ENCODE measurements at places on chromosomes 7 and 10.

- no peak for DNase-seq
Observed at GRCh38 chr10:130335336-130335735, 199.1 kb downstream of the GLRX3 start.

DNA sequence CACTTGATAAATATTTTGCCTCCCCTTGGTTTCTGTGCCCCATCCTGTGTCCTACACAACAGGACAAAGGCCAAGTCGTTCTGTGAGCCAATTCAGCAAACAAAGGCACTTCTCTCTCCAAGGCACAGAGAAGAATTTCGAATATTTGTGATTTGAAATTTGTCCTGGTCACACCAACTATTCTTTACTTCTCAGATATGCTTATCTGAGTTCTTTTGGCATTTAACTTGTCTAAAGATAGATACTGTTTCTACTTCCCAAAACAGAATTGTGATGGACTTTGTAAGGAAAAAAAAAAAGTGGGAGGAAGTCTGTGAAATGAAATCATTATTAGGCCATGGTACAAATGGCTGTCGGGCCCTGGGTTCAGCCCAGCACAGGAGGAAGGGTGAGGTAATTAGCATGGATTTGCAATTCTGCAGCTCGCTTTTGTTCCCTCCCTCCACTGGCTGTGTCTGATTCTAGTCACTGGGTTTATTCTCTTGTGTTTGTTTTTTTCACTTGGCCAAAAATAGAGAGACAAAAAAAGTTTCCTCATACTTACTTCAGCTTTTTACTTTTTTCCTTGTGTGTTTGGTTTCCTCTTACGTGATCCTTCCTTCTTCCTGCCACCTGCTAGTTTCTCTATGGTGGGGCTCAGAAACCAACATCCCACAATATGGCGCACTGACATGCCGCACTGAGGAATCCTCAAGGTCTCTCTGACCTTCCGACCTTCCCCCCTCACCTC, 108.2 kb upstream of the MKLN1 start:
- DNase-seq = peak; percentile 21

GRCh38 chr10:110534571-110534970, 32.9 kb upstream of the SMC3 start:
- no peak for DNase-seq

DNA sequence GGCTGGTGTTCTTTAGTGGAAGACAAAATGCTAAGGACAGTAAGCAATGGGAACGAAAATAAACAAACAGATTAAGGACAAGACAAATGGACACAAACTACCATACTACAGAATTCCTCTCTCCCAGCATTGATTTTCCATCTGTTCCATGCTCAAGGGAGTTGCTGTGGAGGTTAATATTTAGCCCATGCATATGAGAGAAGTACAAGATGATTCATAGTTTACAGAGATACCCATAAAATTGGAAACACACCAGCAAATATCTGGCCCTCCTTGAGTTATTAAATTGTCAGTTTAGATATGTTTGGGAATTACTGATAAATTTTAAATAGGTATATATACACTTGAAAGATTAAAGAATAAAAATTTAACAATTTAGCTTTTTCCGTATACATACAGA, 69.8 kb downstream of the GLI3 start:
- no peak for DNase-seq

GRCh38 chr7:116984917-116985316, 31.6 kb downstream of the ST7 start:
- peak; percentile 67 for DNase-seq

GRCh38 chr7:158087196-158087595, 500.4 kb downstream of the PTPRN2 start:
- DNase-seq = no peak

DNA sequence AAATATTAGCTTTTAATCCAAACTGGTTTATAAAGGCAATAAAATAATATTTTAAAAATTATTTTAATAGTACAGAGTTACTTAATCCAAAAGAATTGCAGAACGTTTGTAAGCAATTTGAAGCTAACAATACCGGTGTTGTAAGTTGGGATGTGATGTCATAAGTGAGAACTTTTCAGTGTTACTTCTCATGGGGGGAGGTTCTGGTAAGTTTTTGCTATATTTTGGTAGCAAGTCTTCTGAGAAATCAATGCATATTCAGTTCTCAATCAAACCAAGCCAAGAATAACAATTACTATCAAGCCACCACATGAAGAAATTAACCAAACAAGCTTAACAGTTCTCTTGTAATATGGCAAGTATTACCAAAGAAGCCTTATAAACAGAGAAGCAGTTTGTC, 147.1 kb upstream of the ASAH2 start:
- DNase-seq = no peak

DNA sequence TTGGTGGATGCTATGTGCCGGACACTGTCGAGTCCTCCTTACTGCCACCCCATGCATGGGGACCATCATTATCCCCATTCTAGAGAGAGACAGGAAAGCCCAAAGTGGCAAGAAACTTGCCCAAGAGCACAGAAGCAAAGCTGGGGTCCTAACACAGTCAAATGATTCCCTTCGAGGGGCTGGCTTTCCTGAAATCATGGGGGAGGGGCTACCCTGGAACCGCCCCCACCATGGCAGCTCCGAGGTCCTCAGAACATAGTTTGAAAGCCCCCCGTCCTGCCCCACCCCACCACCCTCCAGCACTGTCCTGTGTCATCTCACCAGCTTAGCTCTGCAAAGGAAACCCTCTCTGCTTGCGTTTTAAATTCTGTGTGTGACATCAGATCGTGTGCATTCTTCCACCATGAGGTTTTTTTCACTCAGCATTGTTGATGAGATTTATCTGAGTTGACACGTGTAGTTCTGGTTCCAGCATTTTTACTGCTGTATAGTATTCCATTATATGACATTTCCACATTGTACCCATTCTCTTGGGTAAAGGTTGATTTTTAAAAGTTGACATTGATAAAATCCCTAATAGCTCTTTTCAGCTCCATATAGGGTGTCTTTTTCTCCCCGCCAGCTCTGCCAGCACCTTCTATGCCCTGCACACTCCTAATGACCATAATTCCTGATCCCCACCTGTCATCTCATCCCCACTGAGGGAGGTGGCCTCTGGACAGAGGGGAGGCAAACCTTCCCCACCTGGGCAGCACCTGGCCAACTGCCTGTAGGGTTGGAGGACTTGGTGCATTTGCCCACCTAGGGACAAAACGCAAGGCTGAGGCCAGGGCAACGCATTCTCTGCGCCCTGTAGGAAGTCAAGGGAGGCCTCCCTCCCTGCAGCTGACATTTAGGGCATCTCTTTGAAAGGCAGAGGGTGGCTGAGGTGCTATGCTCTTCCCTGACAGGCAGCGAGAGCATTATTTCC, 100.2 kb upstream of the GPR26 start:
- DNase-seq = no peak

GRCh38 chr10:72697716-72698115, 5.8 kb downstream of the MCU start:
- DNase-seq = no peak

- DNase-seq = no peak
Observed at GRCh38 chr10:15796098-15796759, 64.1 kb downstream of the MINDY3 start.

DNA sequence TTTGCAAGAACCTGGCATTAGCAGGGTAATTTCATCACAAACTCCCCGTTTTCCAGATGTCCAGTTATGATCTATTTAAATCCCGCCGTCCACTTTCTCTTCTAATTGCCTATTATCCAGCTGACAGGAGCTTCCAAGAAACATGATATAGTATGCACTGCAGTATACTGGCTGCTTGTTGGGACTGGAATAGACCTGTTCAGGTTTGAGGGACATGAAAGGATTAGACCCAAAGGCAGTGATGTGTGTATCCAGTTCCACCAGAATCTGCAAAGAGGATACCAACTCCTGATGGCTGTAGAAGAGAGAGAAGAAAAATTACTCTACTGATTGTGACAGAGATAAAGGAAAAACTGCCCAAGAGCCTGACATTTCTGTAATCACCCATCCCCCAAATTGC, 8.9 kb downstream of the MSS51 start:
- DNase-seq = no peak

GRCh38 chr7:4645246-4645645, 36.8 kb upstream of the FOXK1 start:
- no peak for DNase-seq

DNA sequence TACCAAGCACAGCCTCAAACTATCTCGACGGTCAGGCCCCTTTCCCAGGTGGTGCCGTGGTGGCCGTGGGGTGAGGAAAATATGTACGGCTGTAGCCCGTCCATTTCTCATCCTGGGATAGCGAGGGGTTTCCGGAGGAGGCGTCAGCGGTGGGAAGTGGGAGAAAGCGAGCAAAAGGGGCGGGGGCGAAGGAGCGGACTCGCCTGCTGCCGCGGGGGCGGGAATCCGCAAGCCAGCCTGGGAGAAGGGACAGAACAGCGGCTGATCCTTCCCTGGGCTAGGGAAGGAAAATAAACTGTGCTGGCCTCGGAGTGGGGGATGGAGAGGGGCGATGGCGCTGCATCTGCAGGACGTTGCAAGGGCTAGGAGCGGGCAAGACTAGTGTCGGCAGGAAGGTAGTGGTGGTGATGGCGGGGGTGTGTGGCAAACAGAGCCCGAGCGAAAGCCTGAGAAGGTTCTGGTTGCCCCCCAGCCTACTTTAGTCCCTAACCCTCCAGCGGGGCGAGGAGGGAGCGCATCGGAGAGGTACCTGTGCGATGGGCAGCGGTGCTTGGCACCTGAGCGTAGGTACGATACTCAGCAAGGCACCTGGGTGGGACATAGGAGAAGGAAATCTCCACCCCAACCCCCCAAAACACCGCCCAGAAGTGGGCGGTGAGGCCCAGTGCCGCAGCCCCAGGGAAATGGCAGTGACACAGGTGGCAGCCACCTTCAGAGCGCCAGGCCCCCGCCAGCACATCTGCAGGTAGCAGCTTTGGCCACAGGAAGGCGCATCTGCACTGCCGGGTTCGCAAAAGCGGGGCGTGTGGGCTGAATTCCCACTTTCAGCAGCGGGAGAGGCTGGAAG, 49.9 kb upstream of the STEAP1B start:
- DNase-seq = peak; percentile 40

GRCh38 chr10:17232276-17232960, 4.4 kb downstream of the VIM start:
- no peak for DNase-seq

DNA sequence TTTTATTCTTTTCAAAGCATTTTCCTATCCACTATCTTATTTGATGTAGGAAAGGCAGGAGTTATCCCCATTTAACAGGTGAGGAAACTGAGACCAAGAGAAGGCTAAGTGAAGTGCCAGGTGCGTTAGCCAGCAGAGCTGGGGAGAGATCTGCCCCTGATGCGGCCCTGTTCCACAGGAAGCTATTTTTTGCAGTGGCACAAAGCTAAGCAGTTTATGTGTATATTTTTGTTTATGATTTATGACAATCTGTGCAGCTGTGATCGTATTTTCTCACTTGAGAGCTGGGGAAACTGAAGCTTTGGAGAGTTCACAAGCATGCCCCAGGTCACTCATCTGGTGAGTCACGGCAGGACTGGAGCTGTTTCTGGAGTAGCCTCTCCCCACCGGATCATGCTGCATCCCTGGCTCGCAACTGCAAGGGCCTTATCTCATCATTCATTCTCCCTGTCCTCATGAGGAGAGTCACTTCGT, 38.8 kb downstream of the SLC29A3 start:
- DNase-seq = no peak
